ENCODE measurements at places on chromosomes 16 and 17.
A peak's percentile ranks its signal among the peaks of the same experiment; 100 is the strongest.

GRCh38 chr17:67377488-67378453, 690 bp downstream of the PITPNC1 start:
- H3K27ac ChIP-seq: peak overlapping the region; percentile 71
- H3K36me3 ChIP-seq: no peaks in the 10 kb centered on the region
- DNase-seq: peak; percentile 54
- H3K4me3 ChIP-seq: peak overlapping the region; percentile 87

GRCh38 chr16:53209877-53210276, 155.1 kb downstream of the CHD9 start:
- peaks cover 4% of the 10 kb centered on the region for H3K36me3 ChIP-seq
- peaks cover 38% of the 10 kb centered on the region for H3K4me1 ChIP-seq
- H3K27me3 ChIP-seq: no peaks in the 10 kb centered on the region
- H3K4me3 ChIP-seq: peak overlapping the region; percentile 70
- H3K27ac ChIP-seq: no peak overlapping the region

GRCh38 chr16:70576431-70577255, 53.0 kb downstream of the SF3B3 start:
- no peak for DNase-seq
- peaks cover 36% of the 10 kb centered on the region for H3K36me3 ChIP-seq
- H3K27ac ChIP-seq: no peak overlapping the region
- H3K4me1 ChIP-seq: peaks cover 4% of the 10 kb centered on the region
- no peaks in the 10 kb centered on the region for H3K27me3 ChIP-seq

DNA sequence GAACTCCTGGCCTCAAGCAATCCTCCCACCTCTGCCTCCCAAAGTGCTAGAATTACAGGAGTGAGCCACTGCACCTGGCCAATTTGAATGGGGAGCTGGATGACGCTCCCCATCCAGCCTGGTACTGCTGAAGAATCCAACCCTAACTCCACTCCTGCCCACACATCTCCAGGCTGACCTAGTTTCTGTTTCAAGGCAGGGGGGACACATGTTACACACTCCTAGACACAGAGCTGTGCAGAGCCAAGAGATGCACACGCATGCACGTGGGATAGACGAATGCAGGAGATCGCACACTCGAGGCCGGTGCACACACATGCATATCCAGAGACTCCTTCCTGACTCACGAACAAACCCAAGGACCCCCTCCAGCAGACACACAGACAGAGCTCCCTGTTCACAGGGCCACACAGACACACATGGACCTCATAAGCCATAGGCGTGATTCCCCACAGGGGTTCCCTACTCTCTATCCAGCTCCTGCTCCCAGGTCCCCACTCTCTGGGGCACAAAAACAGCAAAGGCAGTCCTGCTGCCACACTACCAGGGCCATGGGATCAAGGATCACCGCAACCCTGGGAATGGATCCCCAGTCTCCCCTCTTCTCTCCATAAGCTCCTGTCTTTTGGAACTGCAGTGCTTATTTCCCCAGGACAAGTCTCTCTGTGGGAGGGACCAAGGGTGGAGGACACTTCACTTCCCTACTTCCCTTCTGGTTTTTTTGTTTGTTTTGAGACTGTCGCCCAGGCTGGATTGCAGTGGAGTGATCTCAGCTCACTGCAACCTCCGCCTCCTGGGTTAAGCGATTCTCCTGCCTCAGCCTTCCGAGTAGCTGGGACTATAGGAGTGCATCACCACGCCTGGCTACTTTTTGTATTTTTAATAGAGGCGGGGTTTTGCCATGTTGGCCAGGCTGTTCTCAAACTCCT, 14.4 kb downstream of the EPOP start:
- H3K36me3 ChIP-seq: no peaks in the 10 kb centered on the region
- H3K27me3 ChIP-seq: peaks cover 49% of the 10 kb centered on the region
- H3K27ac ChIP-seq: no peak overlapping the region
- peaks cover 5% of the 10 kb centered on the region for H3K4me1 ChIP-seq
- no peak overlapping the region for H3K4me3 ChIP-seq

DNA sequence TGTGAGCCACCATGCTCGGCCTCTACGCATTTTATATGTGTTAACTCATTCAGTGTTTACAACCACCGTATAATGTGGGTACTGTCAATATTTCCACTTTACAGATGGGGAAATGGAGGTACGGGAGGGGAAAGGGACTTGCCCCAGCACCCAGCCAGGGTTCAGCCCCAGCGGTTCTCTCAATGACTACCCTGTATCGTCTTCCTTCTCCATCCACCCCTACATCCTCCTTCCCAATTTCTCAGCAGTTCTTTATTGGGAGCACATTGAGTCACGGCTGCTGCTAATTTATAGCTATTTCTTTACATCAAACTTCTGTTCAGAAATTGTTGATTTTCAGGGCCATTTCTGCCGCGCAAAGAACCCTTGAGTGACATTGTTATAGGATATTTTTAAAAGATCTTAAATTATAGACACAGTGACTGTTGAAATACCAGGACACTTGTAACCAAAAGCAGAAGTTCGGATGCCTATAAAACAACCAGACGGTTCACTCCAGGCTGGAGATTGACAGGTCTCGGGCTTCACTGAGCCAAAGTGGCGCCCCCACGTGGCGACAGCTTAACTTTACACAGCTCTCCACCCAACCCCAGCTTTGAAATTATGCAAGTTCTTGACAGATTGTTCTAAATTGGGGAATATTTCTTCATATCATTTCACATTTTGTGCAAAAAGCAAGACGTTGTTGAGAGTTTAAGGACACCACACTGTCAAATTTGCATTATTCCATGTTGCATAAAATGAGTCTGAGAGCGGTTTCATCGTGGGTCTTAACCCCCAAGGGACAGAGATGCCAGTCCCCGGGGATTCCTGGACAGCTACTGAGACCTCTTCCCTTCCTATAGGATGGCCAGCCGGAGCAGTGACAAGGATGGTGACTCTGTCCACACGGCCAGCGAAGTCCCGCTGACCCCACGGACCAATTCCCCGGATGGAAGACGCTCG, 11.8 kb downstream of the SYT17 start:
- DNase-seq: peak; percentile 29
- peaks cover 13% of the 10 kb centered on the region for H3K4me1 ChIP-seq
- no peak overlapping the region for H3K4me3 ChIP-seq
- H3K27ac ChIP-seq: no peak overlapping the region

GRCh38 chr16:65172356-65172755, 50.5 kb upstream of the CDH11 start:
- no peak overlapping the region for H3K4me3 ChIP-seq
- H3K36me3 ChIP-seq: no peaks in the 10 kb centered on the region
- no peak for DNase-seq
- H3K4me1 ChIP-seq: no peaks in the 10 kb centered on the region
- no peaks in the 10 kb centered on the region for H3K27me3 ChIP-seq

GRCh38 chr16:10878644-10879501, 1.9 kb downstream of the CIITA start:
- H3K4me3 ChIP-seq: peak overlapping the region; percentile 100
- peak; percentile 57 for DNase-seq
- H3K27ac ChIP-seq: peak overlapping the region; percentile 90
- peaks cover 71% of the 10 kb centered on the region for H3K4me1 ChIP-seq
- peaks cover 64% of the 10 kb centered on the region for H3K36me3 ChIP-seq

- peaks cover 2% of the 10 kb centered on the region for H3K36me3 ChIP-seq
- peak; percentile 71 for DNase-seq
- peak overlapping the region; percentile 95 for H3K27ac ChIP-seq
- peaks cover 46% of the 10 kb centered on the region for H3K4me1 ChIP-seq
These were observed 3.6 kb upstream of the ALOX12B start for GRCh38 chr17:8091033-8091687.

- no peak for DNase-seq
- no peaks in the 10 kb centered on the region for H3K4me1 ChIP-seq
- no peak overlapping the region for H3K4me3 ChIP-seq
- peaks cover 80% of the 10 kb centered on the region for H3K36me3 ChIP-seq
- H3K27ac ChIP-seq: no peak overlapping the region
These were observed 53.8 kb downstream of the COG7 start for GRCh38 chr16:23398987-23399805.

- DNase-seq: no peak
- no peak overlapping the region for H3K4me3 ChIP-seq
- H3K4me1 ChIP-seq: peaks cover 16% of the 10 kb centered on the region
- H3K27ac ChIP-seq: no peak overlapping the region
These were observed 16.6 kb upstream of the ERN1 start for GRCh38 chr17:64146418-64147109.

GRCh38 chr16:22383827-22384226, 9.4 kb upstream of the CDR2 start:
- H3K4me1 ChIP-seq: no peaks in the 10 kb centered on the region
- no peak for DNase-seq
- no peak overlapping the region for H3K27ac ChIP-seq
- H3K4me3 ChIP-seq: no peak overlapping the region
- peaks cover 3% of the 10 kb centered on the region for H3K36me3 ChIP-seq

DNA sequence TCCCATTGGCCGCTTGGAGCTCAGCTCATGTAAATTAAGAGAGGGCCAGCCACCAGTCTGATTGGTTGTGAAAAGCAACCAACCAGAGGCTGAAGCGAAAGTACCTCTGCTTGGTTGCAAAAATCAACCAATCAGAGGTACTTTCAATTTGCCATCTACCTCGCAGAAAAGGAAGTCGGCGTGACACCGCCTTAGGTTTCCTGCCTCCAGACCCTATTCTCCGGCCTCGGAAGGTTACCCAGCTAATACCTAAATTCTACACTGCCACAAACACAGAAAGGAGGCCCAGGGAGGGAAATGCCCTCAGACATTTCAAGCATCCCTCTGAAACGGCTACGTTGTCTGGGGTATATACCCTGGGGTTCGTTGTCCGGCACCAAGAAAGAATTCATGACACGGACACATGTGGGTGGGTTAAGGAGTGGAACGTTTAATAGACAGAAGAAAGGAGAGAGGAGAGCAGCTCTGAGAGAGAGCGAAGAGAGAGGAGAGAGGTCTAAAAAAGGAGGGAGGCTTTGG, 481.3 kb downstream of the TMEM114 start:
- no peaks in the 10 kb centered on the region for H3K4me1 ChIP-seq
- no peaks in the 10 kb centered on the region for H3K27me3 ChIP-seq
- no peak overlapping the region for H3K27ac ChIP-seq
- H3K36me3 ChIP-seq: no peaks in the 10 kb centered on the region
- no peak overlapping the region for H3K4me3 ChIP-seq

DNA sequence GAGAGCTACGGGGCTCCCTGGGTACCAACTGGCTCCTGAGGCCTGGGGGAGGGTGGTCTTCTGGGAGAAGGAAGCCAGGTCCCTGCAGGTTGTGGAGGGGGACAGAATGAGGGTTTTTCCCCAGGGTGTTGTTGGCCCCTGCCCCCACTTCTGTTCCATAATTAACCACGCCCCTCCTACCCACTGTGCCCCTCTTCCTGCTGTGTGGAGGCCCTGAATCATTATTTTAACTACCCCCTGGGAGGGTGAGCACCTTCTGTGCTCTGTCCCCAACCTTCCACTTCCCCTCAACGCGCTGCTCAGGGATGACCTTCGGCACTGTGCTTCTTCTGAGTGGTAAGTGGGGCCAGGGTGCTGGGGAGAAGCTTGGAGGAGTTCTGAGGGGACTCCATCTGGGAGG, at the start of gene ITGAD:
TSS of gene ITGAD (plus strand) at position 280 of the 400 bp plus-strand sequence. CDS start at position 306, 26 bp downstream.
- no peak within 1 kb of the TSS for H3K27ac ChIP-seq
- peaks cover 15% of the 10 kb centered on the region for H3K27me3 ChIP-seq

DNA sequence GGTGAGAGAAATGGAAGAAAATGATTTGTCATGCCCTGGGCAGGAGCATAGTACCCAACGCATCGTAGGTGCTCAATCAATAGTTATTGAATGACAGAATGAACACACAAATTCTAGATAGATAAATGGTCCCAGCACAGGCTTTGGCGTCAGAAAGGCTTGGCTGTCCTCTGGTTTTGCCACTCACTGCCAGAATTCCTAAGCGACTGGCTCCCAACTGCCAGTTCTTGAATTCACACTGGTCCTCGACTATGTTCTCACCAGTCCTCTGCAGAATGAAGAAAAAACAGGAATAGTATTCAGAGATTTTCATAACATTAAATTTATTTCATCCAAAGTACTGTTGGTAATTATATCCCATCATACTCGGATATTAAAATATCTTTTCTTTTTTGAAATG, 163.1 kb upstream of the NOL11 start:
- H3K27ac ChIP-seq: no peak overlapping the region
- no peaks in the 10 kb centered on the region for H3K27me3 ChIP-seq
- no peak for DNase-seq
- H3K4me3 ChIP-seq: no peak overlapping the region

GRCh38 chr16:29683543-29684090, 4.6 kb downstream of the QPRT start:
- no peaks in the 10 kb centered on the region for H3K27me3 ChIP-seq
- no peak for DNase-seq
- H3K4me1 ChIP-seq: peaks cover 23% of the 10 kb centered on the region
- H3K36me3 ChIP-seq: no peaks in the 10 kb centered on the region
- H3K4me3 ChIP-seq: no peak overlapping the region
- H3K27ac ChIP-seq: no peak overlapping the region

- peaks cover 32% of the 10 kb centered on the region for H3K36me3 ChIP-seq
- peak overlapping the region; percentile 71 for H3K4me3 ChIP-seq
- peaks cover 12% of the 10 kb centered on the region for H3K4me1 ChIP-seq
These were observed 10.3 kb downstream of the ZNF771 start for GRCh38 chr16:30417529-30418349.

DNA sequence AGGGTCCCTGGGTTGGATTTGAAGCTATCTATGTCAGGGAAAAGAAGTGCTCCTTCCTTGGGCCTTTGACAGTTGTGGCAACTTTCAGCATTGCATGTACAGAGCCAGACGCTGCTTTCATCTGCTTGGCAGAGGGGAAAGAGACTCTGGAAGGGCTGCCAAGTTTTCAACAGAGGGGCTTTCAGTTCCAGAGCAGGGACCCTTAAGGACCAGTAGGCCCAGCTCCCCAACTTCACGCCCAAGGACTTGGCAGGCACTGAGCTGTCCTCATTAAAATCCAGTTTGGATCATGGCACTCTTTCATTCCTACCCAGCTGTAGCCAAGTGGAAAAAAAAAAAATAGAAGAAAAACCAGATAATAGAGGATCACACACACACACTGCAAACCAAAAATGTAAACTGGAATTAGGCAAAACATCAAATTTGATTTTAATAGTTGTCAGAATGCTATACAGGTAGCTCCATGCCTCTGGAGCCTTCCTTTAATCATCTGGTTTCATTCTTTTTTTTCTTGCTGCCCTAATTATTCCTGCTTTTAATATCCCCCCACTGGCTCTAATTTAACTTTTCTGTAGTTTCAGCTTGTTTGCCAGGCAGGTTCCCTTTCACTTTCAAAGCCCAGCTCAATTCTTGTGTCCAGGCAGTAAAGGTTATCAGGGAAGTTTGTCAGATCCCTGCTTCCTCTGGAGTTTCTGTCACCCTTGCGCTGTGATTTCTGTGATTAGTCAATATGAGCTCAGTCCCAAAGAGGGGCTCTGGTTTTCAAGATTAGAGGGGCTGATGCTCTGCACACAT, 702.6 kb upstream of the CDH8 start:
- no peak overlapping the region for H3K27ac ChIP-seq
- no peaks in the 10 kb centered on the region for H3K4me1 ChIP-seq
- no peaks in the 10 kb centered on the region for H3K36me3 ChIP-seq
- no peak for DNase-seq
- H3K27me3 ChIP-seq: no peaks in the 10 kb centered on the region
- H3K4me3 ChIP-seq: no peak overlapping the region

- peaks cover 31% of the 10 kb centered on the region for H3K4me1 ChIP-seq
- peak overlapping the region; percentile 84 for H3K27ac ChIP-seq
- peak overlapping the region; percentile 90 for H3K4me3 ChIP-seq
- no peak for DNase-seq
These were observed 1.1 kb downstream of the ABAT start for GRCh38 chr16:8675183-8676159.

Data from activated B cell treated with CpG ODN at 0.5 μM for 24 hours (primary cell).